ENCODE measurements at places on chromosomes 12 and 14.
A peak's percentile ranks its signal among the peaks of the same experiment; 100 is the strongest.

DNA sequence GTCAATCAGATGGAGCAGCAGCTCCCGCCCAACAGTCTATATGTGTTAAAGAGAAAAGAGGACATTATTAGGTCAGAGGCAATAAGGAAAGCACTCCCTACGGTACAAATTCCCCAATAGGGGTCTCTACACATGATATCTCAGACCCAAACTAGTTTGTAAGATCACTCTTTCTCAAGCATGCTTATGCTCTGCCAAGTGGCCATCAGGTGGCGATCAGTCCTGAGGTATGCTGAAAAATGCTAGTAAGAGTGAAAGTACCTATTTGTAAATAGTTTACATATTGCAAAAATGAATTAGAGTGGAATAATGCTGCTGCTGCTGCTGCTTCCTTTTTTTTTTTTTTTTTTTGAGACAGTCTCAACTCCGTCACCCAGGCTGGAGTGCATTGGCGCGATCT, 61.0 kb downstream of the CPM start:
- peak; percentile 10 for DNase-seq

DNA sequence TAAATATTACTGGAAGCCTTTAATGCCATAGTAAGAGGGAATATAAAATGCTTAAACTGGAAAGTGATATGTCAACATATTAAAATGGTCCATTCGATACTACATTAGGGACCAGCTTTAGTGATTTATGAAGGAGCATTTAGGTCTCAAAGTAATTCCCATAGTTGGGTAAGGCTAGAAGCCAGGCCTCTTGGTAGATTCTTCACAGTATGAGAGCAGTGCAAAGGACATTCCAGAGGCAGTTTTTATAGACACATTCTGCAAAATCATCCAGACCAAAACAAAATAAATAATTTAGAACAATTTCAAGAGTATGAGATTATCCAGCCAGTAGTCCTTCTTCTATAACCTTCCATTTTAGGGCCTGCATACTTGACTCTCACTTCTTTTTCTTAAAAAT, 142.6 kb upstream of the PDZRN4 start:
- DNase-seq = no peak

DNA sequence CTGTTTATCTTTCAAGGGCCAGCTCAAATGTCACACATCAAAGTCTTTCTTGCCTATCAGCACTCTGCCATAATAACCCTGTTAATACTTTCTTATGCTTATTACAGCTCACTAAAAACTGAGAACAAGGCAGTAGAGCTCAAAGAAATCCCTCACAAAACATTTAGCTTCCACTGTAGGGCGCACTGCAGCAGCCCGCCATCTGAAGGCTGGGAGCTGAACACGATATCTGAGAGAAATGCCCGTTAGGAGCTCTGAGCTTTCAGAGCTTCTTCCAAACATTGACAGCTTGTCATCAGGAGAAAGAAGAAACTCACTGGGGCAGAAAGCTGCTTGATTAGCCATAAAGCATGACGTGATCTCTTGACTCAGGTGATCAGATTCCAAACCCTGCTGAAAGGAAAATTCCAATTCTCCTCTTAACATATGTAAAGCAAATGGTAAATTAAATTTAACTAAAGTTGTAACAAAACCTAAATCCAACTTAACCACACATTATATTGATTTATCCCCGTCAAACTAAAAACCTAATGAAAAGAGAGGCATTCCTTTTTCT, 175.7 kb downstream of the C12orf50 start:
- no peak for DNase-seq

DNA sequence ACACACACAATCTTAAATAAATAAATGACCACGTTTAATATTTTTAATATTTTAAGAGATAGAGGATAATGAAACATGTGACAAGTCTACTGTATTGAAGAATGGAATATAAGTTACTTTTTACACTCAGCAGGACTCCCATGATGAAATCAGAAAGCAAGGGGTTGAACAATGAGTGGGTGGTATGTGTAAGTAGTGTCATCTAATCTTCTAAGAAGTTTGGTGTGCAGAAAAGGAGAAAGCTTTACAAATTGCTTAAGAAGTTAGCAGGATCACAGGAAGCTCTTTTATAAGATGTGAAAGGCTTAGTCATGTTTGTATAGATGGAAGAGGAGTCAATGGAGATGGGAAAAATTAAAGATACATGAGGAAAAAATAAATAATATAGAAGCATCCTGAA, 47.8 kb downstream of the SLC15A5 start:
- no peak for DNase-seq

DNA sequence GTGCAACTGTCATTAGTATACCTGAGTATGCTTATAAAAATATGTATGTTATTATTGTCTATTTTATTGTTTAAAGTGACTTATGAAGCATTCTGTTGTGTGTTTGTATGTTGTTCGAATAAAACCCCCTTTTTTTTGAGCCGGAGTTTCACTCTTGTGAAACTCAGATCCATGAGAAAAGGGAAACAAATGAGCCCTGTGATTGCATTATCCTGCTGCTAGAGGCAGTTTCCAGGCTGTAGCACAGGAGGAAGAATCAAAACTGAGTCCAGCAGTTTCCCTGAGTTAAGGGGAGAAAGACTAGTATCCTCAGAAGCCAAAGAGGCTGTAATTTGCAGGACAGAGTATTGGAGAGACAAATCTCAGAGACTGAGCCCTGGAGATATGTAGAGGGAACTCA, 12.5 kb downstream of the SGPP1 start:
- DNase-seq = no peak

GRCh38 chr12:23987046-23987445, 37.6 kb upstream of the SOX5 start:
- no peak for DNase-seq

DNA sequence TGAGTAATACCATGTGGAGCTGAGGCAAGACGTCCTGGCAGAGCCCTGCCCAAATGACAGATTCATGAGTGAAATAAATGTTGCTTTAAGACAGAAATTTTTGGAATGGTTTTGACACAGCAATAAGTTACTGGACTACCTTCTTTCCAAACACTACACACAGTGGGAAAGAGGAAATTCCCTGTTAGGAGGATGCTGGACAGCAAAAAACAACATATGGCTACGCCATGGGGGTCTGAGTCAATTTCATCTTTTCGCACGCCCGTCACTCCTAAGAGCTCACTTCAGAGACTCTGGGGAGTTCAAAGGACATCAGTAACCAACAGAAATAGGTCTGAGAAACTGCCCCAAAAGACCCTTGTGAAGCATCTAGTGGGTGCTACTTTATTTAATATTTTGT, 55.4 kb downstream of the TMEM132C start:
- DNase-seq = no peak

GRCh38 chr14:103527408-103528145, 1.4 kb upstream of the TRMT61A start:
- no peak for DNase-seq

DNA sequence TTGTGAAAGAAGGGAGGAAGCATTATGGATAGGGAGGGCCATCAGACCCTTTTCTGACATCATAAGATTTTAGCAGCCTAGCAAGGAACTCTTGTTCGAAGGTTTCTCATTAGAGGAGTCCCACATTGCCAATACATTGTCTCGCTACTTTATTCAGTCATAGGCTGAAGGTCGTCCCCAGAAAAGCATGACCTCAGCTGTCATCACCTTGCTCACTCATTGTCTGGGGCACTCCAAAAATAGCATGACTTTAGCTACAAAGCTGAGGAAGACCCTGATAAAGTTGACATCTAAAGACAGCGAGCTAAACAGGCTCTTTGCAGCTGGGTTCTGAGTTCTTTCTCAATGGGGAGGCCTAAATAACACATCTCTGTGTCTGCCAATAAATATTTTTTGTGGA, 112.4 kb upstream of the PTPRR start:
- DNase-seq = no peak

DNA sequence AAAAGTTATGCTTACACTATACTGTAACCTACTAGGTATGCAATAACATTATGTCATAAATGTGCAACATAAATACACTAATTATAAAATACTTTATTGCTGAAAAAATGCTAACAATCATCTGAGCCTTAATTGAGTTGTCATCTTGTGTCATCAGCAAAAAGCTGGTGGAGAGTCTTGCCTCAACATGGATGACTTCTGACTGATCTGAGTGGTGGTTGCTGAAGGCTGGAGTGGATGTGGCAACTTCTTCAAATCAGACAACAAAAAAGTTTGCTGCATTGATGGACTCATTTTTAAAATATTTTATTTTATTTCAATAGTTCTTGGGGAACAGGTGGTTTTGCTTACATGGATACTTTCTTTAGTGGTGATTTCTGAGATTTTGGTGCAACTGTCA, 93.9 kb upstream of the AMN1 start:
- DNase-seq = no peak

- DNase-seq = no peak
Measured at GRCh38 chr14:101856536-101856935, 95.0 kb downstream of the PPP2R5C start.

DNA sequence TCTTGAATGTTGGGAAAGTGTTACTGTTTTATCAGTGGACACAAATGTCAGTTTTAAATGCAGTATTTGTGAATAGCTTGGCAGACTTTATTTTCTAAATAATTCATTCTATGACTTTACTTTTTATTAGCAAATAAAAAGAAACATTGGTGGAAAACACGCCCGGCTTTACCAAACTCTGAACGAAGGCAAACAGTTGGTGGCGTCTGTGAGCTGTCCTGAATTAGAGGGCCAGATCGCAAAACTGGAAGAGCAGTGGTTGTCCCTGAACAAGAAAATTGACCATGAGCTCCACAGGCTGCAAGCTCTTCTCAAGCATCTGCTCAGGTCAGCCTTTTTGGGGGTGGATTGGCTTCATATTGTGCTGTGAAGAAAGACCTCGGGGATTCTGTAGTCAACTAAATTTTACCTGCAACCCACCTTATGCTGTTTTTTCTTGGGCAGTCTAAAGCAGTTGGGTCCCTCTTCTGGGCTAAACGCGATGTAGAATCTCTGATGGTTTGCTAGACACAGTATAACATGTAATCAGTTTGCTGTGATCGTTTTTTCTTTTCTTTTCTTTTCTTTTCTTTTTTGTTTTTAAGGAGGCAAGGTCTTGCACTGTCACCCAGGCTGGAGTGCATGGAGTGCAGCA, 156.4 kb downstream of the ESR2 start:
- no peak for DNase-seq

GRCh38 chr12:116002890-116003536, 274.5 kb downstream of the MED13L start:
- no peak for DNase-seq

DNA sequence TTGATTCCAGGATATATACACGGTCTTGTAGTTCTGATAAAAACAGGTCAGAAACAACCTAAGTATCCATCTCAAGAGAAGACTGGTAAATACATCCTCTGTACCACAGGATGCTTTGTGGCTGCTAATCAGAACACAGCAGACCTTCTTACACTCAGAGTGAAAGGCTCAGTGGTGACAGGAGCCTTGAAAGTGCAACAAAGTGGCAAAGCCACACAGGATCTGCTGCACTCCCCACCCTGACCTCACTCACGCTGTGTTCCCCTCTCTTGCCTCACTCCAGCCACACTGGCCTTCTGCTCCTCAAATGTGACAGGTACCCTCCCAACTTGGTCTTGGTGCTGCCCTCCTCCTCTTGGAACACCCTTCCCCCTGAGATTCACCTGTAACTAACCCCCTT, 98.1 kb upstream of the GRIP1 start:
- no peak for DNase-seq

- no peak for DNase-seq
Measured at GRCh38 chr14:61472801-61473376, 151.5 kb downstream of the PRKCH start.

GRCh38 chr14:95468448-95469133, 47.9 kb downstream of the SYNE3 start:
- DNase-seq = no peak

- DNase-seq = peak; percentile 33
Measured at GRCh38 chr14:66070542-66071319, 415.4 kb upstream of the CCDC196 start.
